NCI-H146 (cell line): ENCODE measurements at places on chromosomes 12 and 14.

- no peak for DNase-seq
These were observed 24.3 kb downstream of the ANAPC7 start for GRCh38 chr12:110379197-110379596.

DNA sequence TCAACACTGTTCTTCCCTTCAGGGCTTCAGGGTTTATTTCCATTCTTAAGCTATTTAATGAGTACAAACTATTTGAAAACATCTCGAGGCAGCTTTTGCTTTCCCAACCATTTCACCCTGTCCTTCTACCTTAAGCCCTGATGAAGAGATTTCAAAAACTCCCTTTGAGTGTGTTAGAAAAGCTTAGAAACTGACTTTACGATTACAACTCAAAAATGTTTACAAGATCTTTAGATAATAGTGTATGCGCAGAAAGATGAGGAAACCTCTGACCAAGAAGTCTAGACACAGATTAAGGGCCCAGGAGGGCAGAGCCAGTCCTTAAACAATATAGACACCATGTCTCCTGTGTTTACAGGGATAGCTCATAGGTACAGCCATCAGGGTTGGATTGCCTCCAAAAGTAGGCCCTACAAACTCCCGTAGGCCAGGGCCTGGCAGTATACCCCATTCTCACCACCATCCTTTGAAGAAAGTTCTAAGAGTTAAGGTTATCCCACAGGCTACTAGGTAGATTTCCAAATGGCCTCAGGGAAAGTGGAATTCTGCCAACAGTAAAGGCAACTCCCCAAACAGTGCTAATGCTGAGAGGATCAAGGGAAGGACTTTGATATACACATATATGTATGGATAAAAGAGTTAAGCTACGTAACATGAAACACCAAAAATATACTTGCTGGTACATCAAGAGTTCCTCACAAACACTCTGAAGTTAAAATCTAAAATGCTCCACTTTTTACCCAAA is 11.4 kb upstream of the SOS2 start:
- no peak for DNase-seq

GRCh38 chr12:107590814-107591375 is 94.7 kb upstream of the PWP1 start:
- DNase-seq: no peak

DNA sequence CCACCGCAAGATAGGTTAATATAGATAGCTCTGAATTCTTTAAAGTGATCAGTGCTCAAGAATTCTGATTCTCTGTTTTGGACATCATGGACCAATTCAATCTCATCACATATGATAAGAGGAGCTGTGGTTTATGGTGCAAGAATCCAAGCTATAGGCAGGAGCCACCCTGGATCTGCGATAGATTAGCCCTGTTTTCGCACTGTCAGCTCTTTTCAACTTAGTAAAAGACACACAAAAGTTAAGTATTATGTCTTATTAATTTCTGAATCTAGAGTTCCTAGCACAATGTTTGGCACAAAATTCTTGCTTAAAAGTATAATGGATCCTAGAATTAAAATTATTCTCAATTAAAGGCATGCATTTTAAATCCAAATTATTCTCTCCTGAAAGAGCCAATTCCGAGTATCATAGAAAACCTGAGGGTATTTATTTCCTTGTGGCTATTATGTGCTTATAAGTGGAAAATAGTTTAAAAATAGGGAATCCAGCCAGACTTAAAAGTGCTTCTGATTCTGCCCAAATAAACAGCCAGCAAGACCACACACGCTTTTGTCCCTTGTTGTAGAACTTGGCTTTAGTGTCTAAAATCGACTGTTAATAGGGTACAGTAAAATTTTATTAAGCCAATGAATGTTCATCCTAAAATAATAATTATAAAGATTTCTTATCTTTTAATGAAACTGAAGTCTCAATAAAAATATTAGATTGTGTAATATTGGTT is 184.9 kb upstream of the FLRT2 start:
- DNase-seq: no peak

- DNase-seq: no peak
These were observed 58.9 kb upstream of the FSCB start for GRCh38 chr14:44565968-44566367.

DNA sequence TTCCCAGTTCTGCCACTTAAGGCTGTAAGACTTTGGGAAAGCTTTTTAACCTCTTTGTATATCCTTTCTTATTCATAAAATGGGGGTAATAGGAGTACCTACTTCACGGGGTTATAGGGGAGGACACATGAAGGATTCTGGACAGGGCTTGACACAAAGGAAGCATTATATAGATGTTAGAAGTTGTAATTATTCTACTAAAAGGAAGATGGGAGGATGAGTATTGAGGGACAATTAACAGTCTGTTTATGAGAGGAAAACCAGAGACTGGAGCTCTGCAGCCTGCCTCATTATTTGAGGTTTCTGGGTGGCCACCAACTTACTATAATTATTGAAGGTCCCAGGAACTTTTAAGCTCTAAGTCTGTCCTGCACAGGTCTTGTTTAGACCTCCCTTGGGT is 34.0 kb downstream of the PELI2 start:
- no peak for DNase-seq

DNA sequence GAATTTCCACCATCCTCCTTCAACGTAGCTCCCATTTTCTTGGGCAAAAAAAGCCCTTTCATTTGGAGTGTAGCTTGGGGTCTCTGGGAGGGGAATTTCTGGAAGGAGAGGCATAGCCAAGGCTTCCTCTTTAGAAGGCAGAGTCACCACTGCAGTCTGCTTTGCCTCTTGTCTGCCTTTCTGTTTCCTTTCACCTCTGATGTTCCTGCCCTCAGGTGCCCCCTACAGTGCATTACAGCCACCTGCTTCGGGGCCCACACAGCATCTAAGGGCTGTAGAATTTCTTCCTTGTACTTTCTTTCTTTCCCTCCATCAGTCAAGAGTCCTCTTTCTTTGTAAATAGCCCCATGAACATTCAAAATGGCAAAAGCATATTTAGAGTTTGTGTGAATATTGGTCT is 1313.9 kb downstream of the TMEM121 start:
- DNase-seq: no peak

DNA sequence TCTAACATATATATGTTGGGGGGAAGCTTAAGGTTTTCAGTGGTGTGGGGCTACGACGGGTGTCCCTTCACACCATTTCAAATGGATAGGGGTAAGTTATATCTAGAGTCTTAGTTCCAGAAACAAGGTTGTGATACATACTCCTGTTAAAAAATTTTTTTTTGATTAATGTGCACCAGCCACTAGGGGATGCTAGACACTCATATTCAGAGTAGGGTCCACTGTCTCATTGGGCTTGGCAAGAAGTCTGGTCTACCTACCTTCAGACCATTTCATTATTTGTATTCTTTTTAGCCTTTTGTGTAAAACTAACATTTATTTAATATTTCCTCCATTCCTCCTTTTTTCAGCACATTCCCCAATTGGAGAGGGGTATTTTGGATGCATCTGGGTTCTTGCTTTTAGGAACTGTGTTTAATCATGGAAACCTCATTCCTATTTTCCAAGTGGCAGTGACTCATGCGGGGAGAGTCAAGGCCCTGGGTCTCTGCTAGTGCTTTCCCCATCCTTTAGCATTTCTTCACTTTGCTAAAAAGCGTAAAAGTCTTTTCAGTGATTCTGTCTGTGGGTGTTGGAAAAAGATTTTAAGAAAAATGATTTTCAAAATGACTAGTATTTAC is 33.4 kb downstream of the ANO4 start:
- DNase-seq: peak; percentile 72

DNA sequence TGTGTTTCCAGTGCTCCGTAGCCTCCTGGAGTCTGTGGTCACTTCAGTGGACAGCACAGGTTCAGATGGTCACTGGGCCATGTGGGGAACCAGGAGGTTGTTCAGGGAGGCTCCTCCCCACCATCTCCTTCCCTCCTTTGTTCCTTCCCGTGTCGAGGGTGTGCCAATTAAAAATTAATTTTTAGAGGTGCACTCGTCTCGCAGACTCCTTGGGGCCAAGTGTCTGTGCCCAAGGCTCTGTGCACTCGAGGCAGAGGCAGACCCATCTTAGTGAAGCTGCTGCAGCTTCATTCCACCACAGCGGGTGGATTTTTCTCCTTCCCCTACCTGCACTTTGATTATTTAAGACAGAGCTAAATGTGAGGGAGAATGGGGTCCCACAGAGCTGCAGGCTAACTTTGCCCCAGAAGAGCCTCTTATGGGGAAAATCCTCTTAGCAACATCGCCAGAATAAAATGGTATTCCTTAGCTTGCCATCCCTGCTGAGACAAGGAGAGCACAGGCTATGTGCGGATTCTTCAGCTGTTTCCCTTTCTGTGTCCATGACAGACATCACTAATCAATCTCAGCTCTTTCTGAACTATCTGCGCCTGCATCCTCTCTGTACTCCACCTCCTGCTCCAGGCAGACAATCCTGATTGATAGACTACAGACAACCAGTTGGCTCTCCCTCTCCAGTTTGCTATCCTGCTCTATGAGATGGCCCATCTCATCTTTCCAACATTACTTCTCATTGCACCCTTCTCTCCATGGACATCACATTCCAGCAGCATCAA is 159.5 kb downstream of the VRK1 start:
- DNase-seq: no peak

- DNase-seq: no peak
These were observed 47.2 kb upstream of the CTDSP2 start for GRCh38 chr12:57893431-57894353.

DNA sequence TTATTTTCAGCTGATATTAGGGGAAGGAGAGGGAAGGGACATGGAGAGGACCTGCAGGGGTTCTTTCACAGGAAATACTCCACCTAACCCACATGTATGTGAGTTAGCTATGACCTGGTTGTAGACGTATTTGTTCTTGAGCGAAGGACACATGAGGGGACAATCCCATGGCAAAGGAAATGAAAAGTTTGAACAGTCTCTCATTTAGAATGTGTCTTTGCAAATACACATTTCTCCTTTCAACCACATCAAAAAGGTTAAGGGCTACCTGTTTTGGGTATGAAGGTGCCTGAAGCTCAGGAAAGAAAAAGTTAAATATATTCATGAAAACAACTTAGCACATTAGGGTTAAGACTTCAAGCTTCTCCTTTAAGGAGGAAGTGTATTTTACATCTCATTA is 7.4 kb downstream of the PYGL start:
- DNase-seq: no peak
